ENCODE measurements at places on chromosomes 11 and 22.
A peak's percentile ranks its signal among the peaks of the same experiment; 100 is the strongest.

- DNase-seq, result no peak
Measured at GRCh38 chr11:77065878-77066228, 918 bp upstream of the CAPN5 start.

GRCh38 chr11:65493367-65494176 lies 5.3 kb upstream of the MALAT1 start:
- no peak for DNase-seq

GRCh38 chr11:119447664-119448242 lies 24.8 kb upstream of the THY1 start:
- DNase-seq, result no peak

- no peak for DNase-seq
Measured at GRCh38 chr22:33576205-33576604, 344.1 kb downstream of the LARGE1 start.

GRCh38 chr22:27614006-27614649 lies 187.4 kb downstream of the MN1 start:
- DNase-seq, result no peak

- no peak for DNase-seq
Measured at GRCh38 chr22:38523479-38523878, 17.4 kb upstream of the DDX17 start.

DNA sequence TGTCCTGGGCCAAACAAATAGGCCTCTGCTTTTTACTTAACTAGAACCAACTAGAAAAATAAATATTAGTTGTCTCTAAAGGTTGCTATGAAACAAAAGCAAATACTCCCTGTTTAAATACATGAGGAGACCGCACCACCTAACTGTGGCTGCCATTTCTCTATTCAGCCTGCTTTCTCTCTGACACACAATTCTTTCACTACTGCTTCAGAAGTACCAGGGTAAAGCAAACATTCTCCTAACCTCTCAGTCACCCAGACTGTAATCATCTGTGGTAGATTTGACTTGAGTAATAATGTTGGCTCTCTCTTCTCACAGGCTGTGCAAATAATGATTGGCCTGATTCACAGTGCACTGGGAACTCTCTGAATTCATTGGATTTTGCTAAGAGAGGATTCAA lies 41.0 kb upstream of the MS4A8 start:
- DNase-seq, result no peak

DNA sequence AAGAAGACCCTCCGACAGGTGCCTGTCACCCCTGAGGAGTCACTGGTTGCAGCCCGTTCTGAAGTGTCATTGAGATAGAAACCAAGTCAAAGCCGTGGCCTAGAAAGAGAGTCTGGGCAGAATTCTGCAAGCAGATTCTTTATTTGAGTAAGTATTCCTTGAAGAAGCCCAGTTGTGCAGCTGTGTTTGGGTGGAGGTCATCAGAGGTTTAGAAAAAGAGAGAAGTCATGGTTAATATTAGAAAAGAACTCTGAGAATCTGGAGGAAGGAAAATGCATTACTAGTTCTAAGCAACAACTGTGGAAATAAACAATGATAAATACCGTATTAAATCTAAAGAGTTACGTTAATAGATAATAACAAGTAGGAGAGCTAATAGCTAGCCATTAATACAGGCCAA lies 118.8 kb upstream of the KIRREL3 start:
- DNase-seq, result no peak

- DNase-seq, result no peak
Measured at GRCh38 chr11:18075444-18075843, 29.4 kb upstream of the TPH1 start.

GRCh38 chr11:64028398-64029115 lies 7.2 kb upstream of the FLRT1 start:
- no peak for DNase-seq

DNA sequence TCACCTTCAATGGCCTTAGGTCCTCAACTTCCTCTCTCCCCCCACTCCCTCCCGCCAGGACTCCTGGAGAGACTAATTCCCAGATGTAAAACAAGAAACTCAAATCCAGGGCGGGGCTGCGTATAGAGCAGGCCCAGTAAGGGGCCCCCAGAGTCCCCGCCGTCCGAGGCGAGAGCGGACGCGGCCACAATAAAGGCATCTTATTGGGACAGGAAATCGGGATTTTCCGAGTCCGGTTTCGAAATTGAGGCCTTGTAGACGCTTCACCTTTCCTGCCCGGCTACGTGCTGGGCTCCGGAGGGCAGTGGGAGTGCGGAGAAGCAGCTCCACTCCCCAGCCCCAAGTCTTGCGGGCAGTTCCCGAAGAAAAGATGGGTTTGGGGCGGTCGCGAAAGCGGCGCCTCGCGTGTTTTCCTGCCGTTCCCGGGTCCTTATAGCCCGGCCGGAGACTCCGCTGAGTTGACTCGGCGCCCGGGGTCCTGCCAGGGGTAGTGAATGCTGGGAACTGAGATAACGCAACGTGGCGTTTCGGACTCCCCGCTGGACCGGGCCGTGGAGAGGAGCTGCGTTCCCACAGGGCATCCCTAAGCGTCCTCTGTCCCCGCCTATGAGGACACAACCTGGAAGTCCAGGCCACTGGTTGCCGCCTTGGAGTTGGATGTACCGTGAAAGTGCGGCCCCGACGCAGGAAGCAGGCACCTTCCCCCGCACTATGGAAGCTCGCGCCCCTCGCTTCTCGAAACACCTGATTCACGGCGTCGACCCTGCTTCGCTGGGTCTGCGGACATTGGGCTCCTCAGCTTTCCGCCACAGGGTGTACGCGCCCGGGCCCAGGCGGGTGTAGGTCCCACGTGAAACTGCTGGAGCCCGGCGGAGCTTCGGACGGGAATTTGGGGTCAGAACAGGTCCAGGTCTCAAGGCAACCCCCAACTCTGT lies 4.8 kb upstream of the CHRM1 start:
- DNase-seq, result no peak

GRCh38 chr22:39405346-39406085 lies 5.9 kb downstream of the TAB1 start:
- DNase-seq, result no peak

DNA sequence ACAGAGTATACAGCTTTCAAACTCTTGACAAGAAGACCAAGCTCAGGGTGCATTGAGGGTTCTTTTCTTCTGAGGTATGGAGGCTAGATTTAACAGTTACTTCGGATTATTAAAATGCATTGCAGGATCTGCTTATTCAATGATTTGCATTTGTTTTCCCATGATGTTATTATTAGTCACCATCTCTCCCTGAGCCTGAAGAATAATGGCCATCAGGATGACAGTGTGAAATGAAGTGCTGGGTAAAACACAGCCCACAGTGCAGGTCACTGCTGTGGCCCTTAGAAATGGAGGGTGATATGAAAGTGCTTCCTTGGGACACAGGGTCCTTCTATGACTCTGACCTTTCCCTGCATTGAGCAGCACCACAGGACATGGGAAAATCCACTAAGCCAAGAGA lies 40.0 kb downstream of the TECTA start:
- DNase-seq, result no peak

GRCh38 chr11:74494916-74495315 lies 1.4 kb upstream of the LIPT2 start:
- no peak for DNase-seq

GRCh38 chr22:41608386-41608785 lies 12.5 kb downstream of the DESI1 start:
- DNase-seq, result no peak

DNA sequence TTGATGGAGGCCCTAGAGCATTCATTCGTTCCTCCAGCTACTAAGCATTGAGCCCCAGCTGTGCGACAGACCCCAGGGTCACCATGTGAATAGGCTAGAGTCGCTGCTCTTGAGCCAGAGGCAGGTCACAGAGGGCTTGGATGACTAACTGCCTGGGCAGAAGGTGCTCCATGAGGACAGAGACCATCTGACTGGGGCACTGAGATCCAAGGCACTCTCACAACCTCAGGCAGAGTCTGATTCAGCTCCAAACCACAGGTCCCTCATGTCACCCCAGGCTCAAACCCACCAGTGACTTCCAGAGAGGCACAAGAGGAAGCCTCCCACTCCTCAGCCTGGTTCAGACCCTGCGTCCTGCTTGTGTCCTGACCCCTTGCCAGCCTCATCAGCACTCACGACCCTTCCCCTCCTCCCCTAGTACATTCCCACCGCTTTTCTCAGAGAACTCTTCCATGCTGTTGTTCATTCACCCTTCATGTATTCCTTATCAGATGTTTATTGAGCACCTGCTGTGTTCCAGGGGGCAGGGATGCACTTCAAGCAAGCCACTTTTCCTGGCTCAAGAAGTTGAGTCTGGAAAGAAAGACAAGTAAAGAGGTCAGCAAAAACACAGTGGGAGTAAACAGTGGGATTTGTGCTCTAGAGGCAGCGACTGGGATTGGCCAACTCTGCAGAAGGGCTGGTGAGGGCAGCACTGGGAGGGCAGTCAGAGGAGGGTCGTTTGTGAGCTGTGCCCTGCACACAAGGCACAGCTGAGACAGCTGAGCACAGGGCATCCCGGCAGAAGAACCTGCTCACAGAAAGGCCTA lies 9.3 kb downstream of the OAF start:
- DNase-seq, result no peak

DNA sequence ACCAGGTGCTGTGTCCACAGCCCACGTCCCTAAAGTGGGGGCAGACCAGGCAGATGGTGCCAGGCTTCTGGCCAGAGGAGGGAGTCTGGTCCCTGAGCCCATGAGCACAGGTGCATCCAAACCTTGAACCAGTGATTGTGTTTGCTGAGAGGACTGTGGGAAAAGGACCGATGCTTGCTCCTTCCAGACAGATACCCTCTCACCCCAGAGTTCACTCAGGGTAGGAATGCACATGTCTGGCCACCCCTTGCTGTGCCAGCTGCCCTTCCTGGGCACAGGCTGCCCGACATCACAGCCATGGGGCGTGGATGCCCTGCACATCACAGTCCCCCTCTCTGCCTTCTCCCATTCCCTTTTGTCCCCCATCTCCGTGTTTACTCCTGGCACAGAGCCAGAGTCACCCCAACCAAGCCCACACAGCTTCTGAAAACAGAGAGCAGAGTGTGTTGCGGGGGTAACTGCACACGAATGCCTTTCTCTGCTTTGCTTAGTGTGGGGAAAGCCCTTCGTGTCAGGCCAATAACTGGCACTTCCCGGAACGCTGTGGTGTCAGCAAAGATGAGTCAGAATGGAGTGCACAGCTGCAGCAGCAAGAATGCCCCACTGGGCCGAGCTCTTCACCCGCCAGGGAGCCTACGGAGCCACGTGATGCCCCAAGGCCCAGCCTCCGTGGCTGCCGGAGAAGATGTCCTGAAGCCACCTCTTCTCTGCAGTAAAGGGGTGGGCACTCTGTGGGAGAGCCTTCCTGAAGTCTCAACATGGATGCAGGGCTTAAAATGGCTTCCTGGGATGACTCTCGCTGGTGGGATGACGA lies 7.6 kb downstream of the CARS1 start:
- peak; percentile 50 for DNase-seq

- no peak for DNase-seq
Measured at GRCh38 chr11:78298291-78298771, 109.6 kb downstream of the USP35 start.

Data from stimulated activated CD8-positive, alpha-beta memory T cell treated with anti-CD3 and anti-CD28 coated beads, Interleukin-4, amount 100 ng/mL, for 4 hours (primary cell).